Activated CD4-positive, alpha-beta T cell treated with anti-CD3 and anti-CD28 coated beads for 4 hours (primary cell): ENCODE measurements at places on chromosomes 13 and 19.

- no peak for DNase-seq
These were observed 54.8 kb upstream of the HMGB1 start for GRCh38 chr13:30520571-30520970.

GRCh38 chr13:113350065-113350937 lies 13.6 kb downstream of the GRTP1 start:
- DNase-seq, result no peak

GRCh38 chr13:21486322-21486721 lies 27.2 kb upstream of the ZDHHC20 start:
- DNase-seq, result no peak

DNA sequence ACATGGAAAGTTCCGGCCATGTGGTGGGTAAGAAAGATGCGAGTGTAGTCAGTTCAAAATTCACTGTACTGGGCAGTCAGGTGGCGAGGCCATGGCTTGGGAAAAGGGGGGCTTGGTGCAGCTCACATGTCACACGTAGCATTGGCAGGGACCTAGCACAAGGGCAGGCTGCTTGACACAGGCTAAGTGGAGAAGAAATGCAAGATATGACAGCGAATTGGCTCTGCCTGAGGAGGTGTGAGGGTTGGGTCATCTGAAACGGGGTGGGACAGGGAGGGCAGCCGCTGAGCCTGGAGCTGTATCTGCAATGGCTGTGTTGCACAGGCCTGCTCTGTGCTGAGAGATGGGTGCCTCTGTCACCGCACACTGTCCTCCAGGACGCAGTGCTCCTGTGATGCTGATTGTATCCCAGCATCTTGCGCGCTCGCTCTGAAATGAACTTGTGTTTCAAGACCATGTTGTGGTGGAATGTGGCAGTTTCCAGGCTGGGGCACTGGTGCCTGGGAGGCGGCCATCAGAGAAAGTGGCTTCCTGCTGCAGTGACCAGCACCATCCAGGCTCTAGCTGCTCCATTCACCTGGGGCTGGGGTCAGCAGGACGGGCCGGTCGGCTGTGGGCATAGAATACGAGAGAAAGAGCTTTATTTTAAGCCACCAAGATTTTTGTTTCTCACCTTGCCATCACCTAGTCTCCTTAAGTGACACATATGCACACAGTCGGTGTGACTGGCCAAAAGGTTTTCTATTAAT lies 70.3 kb downstream of the TEX29 start:
- no peak for DNase-seq

- no peak for DNase-seq
These were observed 35.6 kb downstream of the CCDC169 start for GRCh38 chr13:36261976-36262375.

DNA sequence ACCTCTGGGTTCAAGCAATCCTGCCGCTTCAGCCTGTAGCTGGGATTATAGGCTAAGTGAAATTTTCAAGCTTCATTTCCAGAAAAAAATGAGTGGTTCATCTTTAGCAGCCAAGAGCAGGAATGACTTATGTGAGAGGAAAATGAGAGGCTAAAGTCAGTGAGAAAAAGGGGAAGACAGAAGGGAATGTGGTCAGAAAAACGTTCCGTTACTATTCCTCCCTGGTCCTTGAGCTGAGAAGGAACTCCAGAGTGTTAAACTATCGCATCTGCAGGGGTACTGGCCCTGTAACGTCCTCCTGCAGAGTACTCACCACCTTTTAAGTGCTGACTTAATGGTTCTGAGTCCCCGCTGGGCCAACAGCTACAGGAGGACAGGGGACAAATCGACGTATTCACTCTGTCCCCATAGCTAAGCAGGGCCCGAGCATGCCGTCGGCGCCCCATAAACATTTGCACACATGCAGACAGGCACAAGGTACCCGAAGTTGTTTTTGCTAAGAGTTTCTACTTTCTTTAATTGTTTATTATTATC lies 88.1 kb downstream of the FLT1 start:
- DNase-seq, result no peak

- no peak for DNase-seq
These were observed 730 bp downstream of the ZNF260 start for GRCh38 chr19:36527341-36527740.

DNA sequence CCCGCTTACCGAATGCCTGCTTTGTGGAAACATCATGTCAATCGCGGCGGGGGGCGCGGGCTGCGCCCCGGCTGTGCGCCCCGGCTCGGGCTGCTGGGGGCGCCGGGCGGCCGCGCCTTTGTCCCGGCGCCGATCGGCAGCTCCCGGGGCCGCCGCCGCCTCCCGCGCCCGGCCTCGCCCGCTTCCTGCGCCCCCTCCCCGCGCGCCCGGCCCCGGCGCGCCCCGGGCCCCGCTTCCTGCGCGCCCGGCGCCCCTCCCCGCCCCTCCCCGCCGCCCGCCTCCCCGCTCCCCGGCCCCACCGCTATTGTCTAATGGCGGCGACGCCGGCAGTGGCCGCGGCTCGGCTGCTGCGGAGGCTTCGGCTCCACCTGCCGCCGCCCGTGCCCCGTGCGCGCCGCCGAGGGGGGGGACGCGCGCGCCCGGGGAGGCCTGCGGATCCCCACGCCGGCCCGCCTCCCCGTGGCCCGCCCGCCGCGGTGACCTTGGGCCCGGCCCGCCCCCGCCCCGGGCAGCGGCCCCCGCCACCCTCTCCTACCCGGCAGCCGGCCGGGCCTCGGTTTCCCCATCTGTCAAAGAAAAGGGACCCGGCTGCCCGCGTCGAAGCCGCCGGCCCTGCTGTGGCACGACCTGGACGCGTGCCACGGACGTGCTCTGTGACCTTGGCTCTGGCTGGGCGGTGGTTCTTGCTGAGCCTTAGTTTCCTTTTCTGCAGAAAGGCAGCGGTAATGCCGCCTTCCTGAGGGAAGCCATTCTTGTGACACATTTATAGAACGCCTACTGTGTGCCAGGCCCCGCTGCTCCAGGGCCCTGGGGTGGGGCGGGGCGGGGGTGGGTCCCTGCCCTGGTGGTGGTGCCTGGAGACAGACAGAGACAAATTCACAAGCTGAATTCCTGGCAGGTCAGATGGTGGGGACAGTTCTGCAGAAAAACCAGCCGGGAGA lies at the start of gene TLE5:
TSS of gene TLE5 (minus strand) at position 331 of the 941 bp plus-strand sequence. CDS start at position 36, 295 bp downstream.
- peak; percentile 62 for DNase-seq

GRCh38 chr19:45526143-45526542 lies 18.9 kb downstream of the VASP start:
- no peak for DNase-seq

GRCh38 chr19:1961000-1961883 lies 20.3 kb downstream of the CSNK1G2 start:
- no peak for DNase-seq

GRCh38 chr13:91722267-91722884 lies 324.0 kb downstream of the GPC5 start:
- no peak for DNase-seq

DNA sequence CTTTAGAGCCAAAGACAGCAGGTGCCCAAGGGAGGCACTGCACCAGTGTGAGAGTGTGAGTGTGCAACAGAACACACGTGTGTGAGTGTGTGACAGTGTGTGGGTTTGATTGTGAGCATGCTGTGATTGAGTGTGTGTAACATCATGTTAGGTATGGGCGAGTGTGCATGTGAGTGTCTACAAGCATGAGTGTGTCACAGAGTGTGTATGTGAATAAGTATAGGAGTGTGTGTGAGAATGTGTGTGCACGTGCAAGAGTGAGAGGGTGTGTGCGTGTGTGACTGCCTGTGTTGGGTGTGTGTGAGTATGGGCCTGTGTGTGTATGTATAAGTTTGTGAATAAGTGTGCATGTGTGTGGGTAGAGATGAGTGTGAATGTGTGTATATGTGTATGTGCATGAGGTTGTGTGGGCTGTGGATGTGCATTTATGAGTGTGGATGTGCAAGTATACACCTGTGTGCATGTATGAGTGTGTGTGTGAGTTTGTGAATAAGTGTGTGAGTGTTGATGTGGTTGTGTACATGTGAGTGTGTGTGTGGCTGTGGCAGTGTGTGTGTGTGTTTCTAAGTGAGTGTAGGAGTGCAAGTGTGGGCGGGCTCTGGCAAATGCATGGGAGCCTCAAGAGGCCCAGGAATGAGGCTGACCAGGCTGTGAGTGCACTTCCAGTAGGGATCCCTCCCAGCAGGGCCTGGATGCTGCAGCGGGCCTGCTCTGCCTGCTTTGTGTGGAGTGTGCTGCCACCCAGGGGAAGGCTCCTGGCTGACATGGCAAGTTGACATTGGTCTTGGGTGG lies 198.4 kb downstream of the COL4A1 start:
- DNase-seq, result no peak

GRCh38 chr19:31749231-31749630 lies 400.0 kb upstream of the TSHZ3 start:
- no peak for DNase-seq

GRCh38 chr13:42270160-42270856 lies 1.6 kb upstream of the AKAP11 start:
- no peak for DNase-seq

DNA sequence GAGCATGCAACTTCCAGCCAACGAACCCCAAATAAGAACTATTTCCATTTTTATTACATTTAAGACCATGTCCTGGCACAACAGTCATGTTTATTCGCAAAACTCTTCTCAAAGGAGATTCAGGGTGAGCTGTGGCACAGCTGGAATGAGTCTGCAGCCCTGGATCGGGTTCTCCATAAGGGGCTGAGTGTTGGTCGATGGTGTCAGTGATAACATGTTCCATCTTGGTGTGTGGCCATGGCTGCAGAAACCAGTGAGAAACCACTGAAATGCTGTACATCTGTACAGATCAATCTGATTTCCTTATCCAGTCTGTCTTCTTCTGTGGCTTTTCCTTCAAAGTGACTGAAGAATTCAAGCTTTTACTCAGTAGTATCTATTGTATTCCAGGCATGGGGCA lies 15.2 kb downstream of the FAM124A start:
- no peak for DNase-seq

DNA sequence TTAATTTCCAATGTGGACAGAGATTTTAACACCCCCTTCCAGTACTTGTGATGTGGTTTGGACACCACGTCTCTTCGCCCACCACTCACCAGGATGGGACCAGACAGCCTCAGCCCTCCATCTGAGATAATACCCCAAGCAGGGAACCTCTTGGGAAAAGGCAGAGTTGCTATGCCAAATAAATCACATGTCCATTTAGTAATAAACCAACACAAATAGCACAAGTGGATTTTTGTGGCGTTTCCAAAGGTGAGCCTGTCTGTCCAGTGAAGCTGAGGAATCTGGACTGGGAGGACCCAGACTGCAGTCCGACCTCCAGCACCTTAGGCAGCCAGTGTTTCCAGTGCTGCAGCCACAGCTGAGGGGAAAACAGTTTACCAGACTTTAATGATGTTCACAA lies 34.1 kb upstream of the GAS6 start:
- no peak for DNase-seq

GRCh38 chr13:49536144-49536873 lies 40.6 kb downstream of the PHF11 start:
- no peak for DNase-seq

DNA sequence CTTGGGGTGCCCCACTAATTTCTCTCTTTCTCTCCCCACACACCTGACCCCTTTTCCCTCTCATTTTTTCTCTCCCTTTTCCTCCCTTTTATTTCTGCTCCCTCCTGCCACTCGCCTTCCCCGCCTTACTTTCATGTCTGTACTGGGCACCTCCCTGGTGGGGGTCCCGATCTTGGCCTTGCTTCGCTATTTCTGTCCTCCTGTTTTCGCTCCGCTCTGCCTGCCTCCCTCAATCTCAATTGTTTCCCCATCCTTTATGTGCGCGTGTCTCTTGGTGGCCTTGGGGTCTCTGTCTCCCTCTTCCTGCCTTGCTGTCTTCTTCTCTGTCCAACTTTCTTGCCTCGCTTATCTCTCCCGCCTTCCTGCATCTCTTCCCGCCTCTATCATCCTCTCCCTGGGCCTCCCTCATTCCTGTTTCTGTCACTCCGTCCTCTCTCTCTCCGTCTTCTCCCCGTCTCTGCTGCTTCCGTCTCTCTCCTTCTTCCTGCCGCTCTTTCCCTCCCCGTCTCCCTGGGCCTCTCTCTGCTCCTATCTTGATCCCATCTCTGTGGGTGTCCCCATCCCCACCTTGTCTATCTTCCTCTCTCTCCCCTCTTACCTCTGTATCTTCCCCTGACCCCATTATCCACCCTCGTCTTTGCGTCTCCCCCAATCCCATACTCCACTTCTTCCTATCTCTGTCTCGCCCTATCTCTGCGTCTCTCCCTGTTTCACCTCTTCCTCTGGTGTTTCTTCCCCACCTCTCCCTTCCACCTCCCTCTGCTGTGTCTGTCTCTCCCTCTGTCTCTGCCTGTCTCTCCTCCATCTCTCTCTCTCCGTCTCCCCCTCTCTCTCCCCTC lies 4.0 kb downstream of the GRIN2D start:
- no peak for DNase-seq

GRCh38 chr19:12933287-12934072 lies at the start of gene FARSA:
Gene FARSA (minus strand): TSS chr19:12933711. CDS start chr19:12933696, 15 bp downstream.
- peak; percentile 86 for DNase-seq

DNA sequence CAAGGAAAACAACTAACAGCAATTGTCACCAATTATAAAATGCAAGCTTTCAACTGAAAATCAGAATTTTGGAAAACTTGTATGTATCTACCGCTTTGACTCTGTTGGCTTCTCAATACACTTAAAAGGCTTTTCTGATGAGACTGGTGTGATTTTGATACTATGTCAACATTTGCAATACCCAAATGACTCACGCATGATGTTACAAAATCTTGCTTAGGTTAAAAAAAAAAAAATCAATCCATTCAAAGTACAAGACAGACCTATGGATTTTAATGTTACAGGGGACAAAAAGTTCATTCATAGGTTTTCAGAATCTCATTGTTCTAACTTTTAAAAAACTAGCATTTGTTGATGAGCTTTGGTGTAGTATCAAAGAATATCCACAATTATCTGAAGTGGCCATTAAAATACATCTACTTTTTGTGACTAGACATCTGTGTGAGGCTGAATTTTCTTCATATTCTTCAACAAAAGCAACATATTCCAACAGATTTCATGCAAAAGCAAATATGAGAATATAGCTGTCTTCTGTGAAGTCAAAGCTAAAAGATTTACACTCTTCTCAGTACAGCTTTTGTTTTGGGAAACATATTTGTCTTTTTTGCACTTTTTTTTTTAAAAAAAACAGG lies 10.7 kb downstream of the ELF1 start:
- no peak for DNase-seq

GRCh38 chr13:27632214-27632613 lies 10.5 kb downstream of the POLR1D start:
- DNase-seq, result no peak

DNA sequence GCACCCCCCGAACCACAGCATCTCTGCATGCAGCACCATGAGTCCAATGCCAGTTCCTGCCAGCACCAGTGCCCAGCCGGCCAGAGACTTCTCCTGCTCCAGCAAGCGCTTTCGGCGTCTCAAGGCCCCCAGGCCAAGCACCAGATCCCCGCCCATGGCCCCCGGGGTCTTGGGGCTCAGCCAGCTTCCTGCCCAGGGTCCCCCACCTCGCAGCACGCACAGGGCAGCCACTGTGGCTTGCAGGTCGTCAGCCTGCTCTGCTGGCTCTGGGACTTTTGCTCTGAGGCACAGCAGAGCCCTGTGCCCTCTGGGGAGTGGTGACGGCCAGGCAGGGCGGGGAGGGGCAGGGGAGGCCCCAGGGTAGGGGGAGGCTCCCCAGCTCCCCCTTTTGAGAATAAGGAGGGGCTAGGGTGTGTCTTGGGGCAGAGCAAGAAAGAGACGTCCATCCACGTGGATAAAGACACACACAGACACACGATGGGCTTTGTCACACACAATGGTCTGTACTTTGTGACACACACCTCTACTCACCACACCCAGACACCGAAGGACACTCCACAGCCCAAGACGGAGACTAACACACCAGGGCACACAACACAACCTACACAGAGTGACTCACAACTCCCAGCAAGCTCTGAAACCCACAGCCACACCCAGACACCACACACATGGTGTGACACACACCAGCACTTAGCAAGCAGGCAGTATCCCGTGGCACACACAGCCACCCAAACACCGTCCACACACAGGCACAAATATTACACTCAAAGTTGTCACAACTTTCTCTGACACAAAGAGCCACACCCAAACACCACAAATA lies at the start of gene KCNN4:
TSS of gene KCNN4 (minus strand) at position 268 of the 820 bp plus-strand sequence. CDS start at position 156, 112 bp downstream.
- peak; percentile 56 for DNase-seq
